RPMI8226 (cell line): ENCODE measurements at places on chromosomes 3 and 15.

DNA sequence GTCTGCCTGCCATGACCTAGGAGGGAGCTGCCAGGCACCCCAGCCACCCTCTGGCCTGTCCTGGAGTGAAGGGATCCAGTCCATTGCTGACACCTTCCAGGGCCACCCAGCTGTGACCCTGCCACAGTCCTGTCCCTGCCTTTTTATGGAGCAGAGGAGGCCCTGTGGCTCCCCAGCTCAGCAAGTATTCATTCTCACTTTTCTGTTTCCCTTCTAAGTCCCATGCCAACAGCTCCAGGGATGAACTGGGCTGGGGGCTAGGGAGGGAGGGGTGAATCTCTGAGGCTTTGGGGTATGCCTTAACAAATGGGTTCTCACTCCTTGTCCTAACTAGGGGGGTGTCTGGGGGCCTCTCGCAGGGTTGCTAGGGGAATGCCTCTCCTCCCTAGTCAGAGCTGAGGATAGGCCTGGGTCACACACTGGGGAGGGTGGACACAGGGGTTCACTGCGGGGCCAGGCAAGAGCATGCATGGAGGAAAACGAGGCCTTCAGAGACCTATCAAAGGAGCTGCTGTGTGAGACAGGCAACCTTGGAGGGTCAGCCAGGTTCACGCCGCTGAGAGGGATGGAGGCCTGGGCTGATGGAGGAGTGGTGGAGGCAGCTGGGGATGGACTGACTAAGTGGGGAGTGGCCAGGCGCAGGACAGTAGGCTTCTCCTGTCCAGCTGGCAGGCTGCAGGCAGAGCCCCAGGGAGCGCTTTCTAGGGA is 31.8 kb downstream of the EPHB3 start:
- no peak for DNase-seq

DNA sequence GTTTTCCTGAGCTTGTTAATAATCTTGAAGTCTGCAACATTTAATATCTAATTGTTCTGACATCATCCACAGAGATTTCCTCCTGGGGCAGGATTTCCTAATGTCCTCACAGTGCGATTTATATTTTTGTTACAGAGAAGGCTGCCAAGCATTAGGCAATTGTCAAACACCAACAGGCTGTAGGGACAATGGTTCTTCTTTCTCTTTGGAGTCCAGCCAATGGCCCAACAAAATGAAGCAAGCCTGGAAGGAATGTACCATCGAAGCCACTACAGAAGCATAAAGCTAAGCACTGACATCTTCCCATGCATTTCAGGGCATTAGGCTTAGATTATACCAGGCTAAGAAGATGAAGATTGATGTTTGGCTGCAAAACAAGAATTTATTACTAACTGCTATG is 173.0 kb upstream of the FRMD4B start:
- DNase-seq = no peak

DNA sequence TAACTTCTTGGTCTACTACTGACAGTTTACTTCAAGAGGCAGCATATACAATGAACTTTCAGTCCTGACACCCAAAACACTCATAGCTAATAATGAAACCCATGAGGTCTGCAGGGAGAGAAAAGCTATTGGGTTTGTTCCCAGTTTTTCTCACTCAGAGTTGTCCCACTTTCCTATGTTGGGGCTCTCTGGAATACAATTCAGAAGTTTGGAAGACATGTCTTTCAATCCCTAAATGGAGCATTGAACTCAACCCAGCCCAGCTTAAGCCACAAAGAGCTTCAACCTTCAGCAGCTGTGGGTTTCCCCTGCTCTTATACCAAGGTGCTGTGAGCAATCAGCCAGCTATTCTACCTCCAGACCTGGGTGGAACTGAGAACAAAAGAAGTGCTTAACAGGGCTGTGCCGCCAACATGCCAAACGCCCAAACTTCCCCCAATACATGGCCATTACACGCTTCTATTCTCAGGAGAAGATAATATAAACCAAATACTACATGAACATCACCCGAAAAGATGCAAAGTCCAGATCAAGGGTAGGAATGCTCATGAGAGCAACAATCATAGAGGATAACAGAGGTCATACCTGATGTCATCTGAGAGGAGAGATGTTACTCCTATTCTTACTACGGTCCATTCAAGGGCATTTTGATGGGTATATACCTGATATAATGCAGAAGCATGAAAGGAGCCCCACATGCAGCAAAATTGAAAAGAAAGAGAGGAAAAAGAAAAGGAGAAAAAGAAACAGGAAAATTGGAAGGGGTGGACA is 131.2 kb upstream of the TGFBR2 start:
- no peak for DNase-seq

DNA sequence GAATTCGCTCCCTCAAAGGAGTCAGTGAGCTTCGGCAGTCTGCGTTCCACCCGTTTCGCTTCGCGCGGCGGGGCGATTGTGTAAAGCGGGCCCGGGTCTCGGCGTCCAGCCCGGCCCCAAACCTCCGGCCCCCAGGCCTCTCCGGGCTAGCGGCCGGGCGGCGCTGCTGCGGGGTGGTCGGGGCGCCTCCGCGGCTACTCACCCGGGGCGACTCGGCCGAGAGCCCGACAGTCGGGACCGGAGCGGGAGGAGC is 412 bp downstream of the CHDH start:
- no peak for DNase-seq

GRCh38 chr3:127105587-127105986 is 87.3 kb upstream of the PRR23E start:
- DNase-seq = no peak

DNA sequence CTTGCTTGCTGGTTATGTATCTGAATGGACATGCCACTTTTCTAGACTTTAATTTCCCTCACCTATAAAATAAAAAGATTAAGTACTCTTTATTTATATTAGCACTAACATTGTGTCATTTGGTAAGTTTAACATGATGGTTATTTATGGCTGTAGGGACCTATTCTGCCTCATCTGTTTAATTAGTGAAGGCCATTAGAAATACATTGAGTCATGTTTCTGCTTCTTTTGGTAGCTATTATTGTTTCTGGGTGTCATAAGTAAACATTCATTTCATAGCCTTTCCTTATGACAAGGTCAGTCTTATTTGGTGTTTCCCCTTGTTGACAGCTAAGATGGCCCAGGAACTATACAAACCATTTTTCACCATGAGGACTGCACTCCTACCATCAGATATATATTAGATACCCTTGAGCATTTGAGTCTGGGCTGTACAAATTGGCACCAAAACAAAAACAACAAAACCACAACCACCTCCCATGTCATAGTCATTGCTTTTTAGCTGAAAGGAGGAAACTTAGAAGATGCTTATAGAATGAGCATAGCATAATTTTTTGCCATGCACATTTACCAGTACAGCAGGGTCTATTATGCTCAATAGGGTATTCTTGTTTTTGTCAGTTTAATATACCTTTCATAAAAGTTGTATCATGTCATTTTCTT is 39.3 kb downstream of the SRP14 start:
- no peak for DNase-seq

DNA sequence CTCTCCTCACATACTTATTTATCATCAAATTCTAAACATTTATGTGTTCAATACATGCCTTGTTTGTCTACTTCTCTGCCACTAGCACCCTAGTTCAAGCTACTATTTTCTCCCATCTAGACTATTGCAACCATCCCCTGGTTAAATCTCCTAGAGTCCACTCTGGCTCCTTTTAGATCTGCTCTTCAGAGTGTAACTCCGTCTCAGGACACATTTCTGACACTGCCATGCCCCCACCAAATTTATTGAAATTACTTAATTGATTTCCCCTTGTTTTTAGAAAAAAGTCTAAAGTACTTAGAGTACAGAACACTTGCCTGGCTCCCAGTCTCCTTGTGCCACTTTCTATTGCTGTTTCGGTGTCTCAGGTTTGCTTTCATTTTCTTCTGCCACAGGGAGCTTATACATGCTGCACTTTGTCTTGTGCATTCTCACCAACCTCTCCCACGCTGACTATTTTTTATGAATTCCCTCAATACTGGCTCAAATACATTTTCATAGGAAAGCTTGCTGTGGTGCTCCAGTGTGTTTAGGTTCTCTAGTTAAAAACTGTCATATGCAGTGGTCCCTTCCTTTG is 792.3 kb downstream of the DIPK2A start:
- DNase-seq = peak; percentile 4

DNA sequence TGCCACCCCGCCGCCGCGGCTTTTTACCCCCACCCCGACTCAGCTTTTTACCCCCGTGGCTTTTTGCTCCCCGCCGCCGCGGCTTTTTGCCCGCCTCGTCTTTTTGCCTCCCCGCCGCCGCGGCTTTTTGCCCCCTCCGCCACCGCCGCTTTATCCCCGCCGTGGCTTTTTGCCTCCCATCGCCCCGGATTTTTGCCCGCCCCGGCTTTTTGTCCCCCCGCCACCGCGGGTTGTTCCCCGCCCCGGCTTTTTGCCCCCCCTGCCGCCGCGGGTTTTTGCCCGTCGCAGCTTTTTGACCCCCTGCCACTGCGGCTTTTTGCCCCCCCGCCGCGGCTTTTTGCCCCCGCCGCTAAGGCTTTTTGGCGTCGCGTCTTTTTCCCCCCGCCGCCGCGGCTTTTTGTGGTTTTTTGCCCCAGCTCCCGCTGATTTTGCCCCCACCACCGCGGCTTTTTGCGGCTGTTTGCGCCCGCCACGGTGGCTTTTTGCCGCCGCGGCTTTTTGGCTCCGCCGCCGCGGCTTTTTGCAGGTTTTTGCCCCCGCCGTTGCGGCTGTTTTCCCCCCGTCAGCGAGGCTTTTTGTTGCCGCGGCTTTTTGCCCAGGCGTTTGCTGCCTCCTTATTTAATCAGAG is 597.2 kb downstream of the GOLGA6L6 start:
- peak; percentile 15 for DNase-seq

DNA sequence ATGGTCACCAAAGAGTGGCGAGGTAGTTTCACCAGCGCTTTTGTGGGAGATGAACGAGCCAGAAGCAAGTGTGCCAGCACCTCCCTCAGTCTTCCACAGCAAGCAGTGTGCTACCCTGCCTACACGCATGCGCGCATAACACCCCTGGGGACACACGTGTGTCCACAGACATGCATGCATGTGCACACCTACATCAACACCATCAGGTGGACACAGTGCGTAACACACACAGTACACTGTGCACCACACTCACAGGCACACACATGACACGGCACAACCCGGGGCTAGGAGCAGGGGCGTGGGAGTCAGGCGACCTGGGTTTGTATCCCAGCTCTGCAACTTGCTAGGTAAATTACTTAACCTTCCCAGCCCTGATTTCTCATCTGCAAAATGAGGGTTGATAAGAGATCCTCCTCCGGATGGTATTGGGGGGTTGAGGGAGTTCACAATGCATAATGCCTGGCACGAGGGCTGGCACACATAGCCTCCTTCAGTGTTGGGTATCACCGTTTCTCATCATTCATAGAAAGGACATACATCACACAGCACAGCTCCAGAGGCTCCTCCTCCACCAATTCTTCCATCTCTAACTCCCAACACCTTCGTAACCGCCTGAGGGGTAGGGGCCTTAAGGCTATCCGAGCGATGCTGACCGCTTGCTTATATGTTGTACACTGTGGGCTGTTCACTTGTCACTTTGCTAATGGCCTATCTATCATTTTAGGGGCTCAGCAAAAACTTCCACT is 174.9 kb downstream of the SMAD6 start:
- no peak for DNase-seq

DNA sequence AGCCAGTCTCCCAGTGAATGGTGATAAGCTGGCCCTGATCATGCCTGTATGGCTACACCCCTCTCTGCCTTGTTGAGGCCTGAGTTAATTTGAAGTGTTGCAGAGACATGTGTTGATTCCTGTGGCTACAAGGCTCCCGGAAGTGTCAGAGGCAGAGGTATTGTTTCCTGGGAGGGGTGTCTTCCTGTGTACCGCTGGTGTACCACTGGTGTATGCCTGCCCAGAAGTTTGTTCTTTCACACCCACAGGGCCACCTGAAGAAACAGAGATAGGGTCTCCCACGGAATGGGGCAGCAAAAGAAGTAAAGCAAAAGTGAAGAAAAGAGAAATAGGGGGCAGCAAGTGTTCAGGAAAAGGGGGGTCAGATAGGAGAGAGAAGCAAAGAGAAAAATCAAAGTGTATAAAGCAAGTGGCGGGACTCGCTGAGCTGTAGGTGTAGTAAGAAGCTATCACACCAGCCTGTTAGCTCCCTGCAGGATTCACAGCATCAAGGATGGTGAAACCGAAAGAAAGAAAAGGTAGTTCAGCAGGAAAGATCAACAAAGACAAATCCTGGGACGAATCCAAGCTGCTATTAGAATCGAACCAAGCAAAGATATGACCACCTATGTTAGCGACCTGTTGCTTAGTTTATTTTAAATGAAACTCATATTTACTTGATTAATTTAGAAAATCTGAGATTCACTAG is 36.6 kb upstream of the CD47 start:
- no peak for DNase-seq

DNA sequence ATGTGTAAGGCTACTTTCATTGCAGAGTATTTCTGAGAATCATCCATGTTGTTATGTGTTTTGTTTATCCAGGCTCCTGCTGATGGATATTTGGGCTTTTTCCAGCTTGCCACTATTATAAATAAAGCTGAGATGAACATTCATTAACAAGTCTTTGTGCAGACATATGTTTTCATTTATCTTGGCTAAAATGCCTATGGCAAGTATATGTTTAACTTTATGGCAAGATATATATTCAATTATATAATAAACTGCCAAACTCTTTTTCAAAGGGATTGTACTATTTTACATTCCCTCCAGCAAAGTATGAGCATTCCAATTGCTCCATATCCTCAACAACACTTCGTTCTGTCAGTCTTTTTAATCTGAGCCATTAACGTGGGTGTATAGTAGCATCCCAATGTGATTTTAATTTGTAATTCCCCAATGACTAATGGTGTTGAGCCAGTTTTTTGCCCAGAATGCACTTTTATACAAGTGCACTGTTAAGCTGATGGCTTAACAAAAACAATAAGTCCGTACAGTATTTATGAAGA is 452.4 kb downstream of the SHQ1 start:
- no peak for DNase-seq

DNA sequence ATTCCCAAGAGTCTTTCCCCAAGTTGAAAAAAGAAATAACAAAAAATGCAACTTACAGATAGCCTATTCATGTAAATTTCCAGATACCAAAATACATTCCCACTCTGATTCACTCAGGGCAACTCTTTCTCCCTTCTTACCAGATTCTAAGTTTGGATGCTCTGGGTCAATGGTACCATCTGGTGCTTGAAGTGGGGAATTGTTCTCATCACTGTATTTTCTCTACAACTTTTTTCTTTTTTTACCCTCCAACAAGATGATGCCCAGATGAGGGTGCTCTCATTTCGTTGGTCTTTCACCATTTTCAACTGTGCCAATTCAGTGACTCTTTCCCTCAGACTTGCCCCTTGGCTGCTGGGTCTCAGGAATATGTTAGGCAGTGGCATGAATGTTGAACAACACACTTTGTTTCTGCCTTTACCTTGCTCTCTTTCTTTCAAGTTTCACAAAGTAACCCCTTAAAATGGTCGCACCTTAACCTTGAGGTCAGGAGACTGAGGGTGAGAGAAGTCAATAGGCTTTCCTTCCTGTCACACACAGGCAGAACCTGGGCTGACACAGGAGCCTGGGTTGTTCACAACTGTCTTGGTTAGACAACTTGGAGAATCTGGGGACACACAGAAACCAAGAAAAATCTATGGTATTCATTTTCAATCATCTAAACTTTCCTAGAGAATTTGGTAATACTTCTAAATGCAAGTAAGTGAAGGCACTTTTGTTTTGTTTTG is 330.7 kb upstream of the SLCO3A1 start:
- no peak for DNase-seq

GRCh38 chr15:57762302-57762701 is 55.8 kb downstream of the POLR2M start:
- DNase-seq = no peak
